Stimulated activated CD8-positive, alpha-beta memory T cell treated with anti-CD3 and anti-CD28 coated beads, Interleukin-15, amount 100 ng/mL, for 48 hours (primary cell): ENCODE measurements at places on chromosomes 7 and 10.
A peak's percentile ranks its signal among the peaks of the same experiment; 100 is the strongest.

GRCh38 chr7:141788296-141788695, 1.7 kb upstream of the TAS2R5 start:
- DNase-seq: no peak

- DNase-seq: no peak
These were observed 142.3 kb downstream of the VPS50 start for GRCh38 chr7:93374345-93374940.

- no peak for DNase-seq
These were observed 12.9 kb downstream of the MMRN2 start for GRCh38 chr10:86944471-86944870.

- no peak for DNase-seq
These were observed 18.0 kb upstream of the TBXAS1 start for GRCh38 chr7:139811066-139811465.

- no peak for DNase-seq
These were observed 210.5 kb upstream of the KLF6 start for GRCh38 chr10:3995302-3996210.

DNA sequence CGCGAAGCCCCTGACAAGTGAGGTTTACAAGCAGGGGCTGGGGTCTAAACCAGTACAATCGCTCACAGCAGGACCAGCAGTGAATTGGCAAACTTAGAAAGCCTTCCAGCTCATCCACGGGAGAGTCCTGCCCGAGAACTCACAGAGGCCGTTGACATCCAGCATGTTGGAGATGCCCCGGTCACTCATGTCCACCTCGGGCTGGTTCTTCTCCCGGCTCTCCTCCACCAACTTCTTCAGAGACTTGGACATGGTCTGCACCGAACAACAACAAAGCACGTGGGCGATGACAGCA, 447 bp downstream of the RSU1 start:
- no peak for DNase-seq

- DNase-seq: no peak
These were observed 11.8 kb upstream of the CALD1 start for GRCh38 chr7:134767520-134768168.

DNA sequence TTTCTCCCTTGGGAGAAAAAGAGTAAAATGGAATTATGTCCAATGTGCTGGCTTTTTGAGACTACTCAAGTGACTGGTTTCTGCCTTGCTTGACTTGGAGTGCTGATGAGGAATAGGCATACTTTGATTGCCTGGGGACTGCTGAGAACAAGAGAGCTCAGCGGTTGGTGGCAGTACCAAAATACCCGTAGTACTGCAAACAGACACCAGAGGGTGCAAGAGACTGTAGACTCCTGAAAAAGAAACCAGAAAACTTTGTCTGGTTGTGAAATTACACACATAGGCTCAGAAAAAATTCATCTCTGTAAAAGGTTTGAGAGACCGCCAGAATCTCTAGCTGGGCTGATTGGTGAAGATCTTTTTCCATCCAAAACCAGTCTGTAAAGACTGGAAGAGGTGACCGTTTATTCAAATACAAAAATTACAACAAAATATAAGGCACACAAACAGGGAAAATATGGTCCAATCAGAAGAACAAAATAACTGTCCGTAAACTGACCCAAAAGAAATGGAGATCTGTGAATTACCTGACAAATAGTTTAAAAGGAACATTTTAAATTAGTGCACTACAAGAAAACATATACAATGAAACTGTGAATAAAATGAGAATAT, 18.5 kb downstream of the BICC1 start:
- no peak for DNase-seq

GRCh38 chr7:9937944-9938631, 1035.6 kb upstream of the PHF14 start:
- DNase-seq: no peak

DNA sequence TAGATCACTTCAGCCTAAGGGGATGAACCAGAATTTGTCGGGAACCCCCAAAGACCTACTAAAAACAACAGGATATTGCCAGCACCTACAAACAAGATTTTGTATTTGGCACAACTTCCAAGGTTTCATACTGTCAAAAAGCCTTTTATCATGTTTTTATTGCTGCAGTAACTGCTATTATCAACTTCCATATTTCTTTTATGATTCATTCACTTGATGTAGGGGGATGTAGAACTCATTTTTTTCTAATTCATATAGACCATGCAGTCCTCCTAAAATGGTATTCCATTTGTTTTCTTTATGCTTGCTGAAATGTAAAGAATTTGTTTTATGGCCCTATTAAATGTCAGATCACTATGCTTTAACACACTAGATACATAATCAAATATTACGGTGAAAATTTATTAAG, 30.0 kb upstream of the WNT16 start:
- no peak for DNase-seq

GRCh38 chr7:92725161-92725925, 111.0 kb downstream of the CDK6 start:
- no peak for DNase-seq

- no peak for DNase-seq
These were observed 7.4 kb downstream of the TSPAN14 start for GRCh38 chr10:80461208-80462183.

DNA sequence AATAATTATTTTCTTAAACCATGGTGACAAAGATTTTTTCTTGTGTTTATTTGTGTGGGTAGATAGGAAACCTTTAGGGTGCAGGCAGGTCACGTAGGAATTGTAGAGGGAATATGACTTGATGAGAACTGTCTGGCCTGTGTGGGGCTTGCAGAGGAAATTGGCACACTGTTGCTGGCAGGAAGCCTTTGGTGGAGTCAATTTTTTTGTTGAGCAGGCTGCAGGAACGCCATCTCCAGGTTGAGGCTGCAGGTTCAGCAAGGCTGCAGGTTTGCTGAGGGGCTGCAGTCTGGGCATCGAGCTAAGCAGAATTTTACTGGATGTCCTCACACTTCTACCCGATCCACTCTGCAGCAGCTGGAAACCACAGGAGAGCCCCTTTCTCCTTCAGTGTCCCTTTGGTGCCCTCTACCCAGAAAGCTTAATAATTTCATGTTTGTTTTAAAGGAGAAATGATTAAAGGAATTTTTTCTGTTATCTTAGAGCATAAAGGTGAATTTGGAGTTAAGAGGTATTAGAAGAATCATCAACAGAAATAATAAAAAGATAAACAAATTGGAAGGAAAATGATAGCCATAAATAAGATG, 37.0 kb downstream of the TBC1D12 start:
- DNase-seq: no peak

- DNase-seq: no peak
These were observed 23.8 kb downstream of the SCIN start for GRCh38 chr7:12594122-12594897.

DNA sequence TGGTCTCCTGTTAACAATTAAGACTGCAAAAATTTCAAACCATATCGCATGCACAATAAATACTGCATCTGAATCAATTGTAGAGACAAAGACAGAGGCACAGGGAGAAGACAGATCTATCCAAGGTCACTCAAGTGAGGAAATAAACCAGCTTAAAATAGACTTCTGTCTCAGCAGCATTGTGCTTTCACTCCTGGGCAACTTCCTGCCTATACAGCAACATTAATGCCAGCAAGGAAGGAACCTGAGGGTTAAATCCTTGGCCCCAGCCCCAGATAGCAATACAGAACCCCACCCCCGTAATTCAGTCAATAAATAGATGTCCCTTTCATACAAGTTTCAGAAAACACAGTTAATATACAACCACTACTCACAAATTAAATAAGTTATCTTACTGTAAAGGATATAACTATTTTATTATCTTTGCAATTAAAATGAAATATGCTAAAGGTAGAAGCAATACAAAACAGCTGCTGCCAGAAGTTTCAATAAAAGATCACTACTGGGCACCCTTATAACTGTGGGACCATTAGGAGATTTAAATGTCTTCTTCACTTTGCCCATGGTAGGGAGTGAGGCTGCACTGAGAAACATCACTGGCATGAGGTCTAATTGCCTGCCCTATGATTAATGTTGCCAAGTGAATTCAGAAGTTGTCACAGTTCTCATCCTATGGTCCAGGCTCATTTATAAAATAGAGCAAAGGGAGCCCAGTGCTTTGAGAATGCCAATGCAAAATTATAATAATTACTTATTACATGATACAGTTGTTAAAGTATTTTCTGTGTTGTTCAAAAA, 49.4 kb downstream of the CAV1 start:
- no peak for DNase-seq

DNA sequence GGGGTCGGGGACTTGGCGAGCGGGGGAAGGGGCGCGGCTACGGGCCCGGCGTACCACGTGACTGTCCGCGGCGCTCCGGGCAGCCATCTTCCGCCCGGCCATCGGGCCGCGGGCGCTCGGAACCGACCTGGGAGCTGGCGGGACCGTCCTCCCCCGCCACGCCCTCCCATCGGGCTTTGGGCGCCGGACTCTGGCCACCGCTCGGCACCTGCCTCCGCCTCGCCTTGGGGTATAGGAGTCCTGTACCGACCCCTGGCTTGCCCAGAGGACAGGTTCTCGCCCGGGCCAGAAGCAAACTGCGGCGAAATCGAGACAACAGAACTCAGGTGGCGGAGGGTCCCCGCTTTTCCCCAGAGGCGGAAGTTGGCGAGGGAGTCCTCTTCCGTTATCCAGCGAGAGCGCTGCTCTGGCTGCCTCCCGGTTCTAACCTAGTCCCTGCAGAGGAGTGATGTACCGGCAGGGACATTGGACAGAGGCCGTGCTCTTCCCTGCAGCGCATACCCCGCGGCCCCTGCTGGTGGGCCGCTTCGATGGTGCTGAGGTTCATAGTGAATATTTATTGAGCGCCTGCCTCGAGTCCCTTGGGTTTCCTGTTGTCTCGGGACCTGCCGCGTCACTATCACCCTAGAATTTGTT, 1.2 kb upstream of the SGMS1 start:
- DNase-seq: peak; percentile 49

DNA sequence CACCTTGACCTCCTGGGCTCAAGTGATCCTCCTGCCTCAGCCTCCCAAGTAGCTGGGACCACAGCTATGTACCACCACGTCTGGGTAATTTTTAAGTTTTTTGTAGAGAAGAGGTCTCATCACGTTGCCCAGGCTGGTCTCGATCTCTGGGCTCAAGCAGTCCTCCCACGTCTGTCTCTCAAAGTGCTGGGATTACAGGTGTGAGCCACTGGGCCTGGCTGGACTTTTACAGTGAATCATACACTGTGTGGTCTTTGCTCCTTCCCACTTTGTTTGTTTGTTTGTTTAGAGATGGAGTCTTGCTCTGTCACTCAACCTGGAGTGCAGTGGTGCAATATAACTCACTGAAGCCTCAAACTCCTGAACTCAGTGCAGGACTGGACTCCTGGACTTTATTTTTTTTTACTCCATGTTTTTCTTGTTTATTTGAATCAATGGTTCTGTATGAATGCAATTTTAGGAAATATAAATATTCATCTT, 12.5 kb downstream of the PPIA start:
- no peak for DNase-seq

- no peak for DNase-seq
These were observed 41.9 kb downstream of the WIPI2 start for GRCh38 chr7:5231811-5232484.

DNA sequence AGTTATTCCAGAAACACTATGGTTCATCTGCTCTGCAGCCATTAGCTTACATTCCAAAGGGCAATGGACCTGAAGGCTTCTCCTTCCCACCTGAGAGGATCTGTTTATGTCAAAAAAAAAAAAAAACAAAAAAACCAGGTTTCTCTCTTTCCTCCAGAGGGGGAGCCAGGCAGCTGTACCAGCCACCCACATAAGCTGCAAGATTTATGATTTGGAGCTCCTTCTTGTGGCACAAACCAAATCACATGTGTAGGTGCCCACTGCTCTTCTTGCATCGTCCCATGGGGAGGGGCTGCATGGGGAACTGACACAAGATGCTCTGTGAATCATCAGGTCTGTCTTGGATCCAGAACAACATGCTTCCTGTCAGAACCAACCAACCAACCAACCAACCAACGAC, 231.6 kb upstream of the IGFBP3 start:
- DNase-seq: no peak

GRCh38 chr7:46830-47140, 145.6 kb upstream of the FAM20C start:
- no peak for DNase-seq

DNA sequence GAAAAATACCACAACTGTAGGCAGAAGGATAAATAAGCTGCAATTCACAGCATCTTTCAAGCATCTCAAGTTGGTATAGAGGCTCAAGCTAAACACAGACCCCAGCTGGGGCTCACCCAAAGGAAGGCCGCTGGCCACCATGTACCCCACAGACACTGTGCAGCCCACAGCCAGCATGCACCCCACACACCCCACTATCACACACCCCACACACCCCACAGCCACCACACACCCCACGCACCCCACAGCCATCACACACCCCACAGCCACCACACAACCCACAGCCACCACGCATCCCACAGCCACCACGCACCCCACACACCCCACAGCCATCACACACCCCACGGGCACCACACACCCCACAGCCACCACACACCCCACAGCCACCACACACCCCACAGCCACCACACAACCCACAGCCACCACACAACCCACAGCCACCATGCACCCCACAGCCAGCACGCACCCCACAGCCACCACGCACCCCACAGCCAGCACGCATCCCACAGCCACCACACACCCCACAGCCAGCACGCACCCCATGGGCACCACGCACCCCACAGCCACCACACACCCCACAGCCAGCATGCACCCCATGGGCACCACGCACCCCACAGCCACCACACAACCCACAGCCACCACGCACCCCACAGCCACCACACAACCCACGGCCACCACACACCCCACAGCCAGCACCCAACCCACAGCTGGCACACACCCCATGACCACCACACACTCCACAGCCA, 214.7 kb downstream of the DNAJB6 start:
- DNase-seq: no peak

GRCh38 chr10:131700032-131700431, 200.8 kb upstream of the PPP2R2D start:
- DNase-seq: no peak

- DNase-seq: no peak
These were observed 271.2 kb downstream of the DIP2C start for GRCh38 chr10:418226-418625.

- DNase-seq: no peak
These were observed 3.1 kb downstream of the PCOLCE start for GRCh38 chr7:100604976-100605911.

DNA sequence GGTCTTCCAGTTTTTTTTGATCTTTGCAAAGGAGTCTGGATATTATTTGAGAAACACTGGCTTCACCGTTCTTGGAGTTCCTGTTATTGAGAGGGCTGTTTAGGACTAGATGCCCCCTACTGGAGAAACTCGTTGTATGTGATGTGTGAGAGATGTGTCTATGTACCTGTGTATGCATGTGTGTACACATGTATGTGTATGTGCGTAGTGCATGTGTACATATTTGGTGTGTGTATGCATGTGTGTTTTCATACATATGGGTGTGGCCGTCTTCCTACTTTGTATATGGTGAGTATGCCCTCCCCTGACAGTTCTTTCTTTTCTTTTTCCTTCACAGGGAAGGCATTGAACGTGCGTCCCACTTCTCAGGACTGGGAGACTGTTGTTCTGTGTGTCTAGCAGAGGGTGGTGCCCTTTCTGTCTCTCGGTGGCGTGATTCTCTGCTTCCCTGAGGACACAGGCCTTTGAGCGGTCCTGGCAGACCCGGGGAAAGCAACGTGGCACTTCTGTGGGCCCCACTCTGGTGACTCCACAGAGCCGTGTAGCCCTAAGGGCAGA, 3.0 kb upstream of the CALHM3 start:
- no peak for DNase-seq
